ENCODE measurements at places on chromosomes 4 and X. TPM values are rescaled to one million over a fixed set of nuclear protein-coding genes. Genes with fewer than 3 reads are reported as not detected.

Gene HELT
- total RNA-seq = not detected

Gene PCDH7
- 26.2 TPM for total RNA-seq

Gene NXF2
- total RNA-seq = not detected

Gene SMR3B
- total RNA-seq = not detected

Gene SMIM43
- total RNA-seq = not detected

Gene FATE1
- not detected for total RNA-seq

Gene NLGN3
- total RNA-seq = 0.89 TPM

Gene KLHL13
- 21.2 TPM for total RNA-seq

Gene FGFBP1
- total RNA-seq = 0.16 TPM
